ENCODE measurements at places on chromosomes 16 and 17.

DNA sequence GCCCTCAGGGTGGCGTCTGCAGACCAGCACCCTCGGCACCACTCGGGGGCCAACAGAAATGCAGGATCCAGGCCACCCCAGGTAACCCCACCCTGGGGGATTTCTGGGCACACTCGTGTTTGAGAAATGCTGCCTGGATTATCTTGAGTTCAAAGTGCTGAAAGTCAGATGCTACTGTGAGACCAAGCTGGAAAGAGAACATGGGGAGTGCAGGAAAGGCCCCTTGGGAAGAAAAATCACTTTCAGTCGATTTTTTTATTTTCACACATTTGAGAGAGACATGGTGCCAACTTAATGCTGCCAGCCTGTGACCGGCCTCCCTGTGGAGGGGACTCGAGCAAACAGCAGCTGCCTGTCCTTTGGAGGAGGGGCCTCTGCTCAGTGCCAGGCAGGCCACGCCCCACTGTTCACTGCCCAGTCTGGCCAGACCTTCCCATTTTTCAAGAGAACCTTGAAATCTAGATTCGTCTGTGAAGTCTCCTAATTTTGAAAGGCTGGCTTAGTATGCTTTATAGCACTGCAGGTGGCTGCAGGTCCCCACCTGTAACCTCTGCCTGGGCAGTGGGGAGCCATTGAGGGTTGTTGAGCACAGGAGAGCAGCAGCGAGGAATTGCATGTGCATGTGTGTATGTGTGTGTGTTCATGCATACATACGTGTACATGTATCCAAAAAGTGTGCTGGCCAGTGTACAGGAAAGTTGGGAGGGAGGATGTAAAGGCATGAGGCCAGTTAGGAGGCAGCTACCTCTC lies 70.7 kb upstream of the PLCG2 start:
- DNase-seq: no peak

GRCh38 chr17:19398301-19399181 lies 11.6 kb upstream of the MFAP4 start:
- no peak for DNase-seq

DNA sequence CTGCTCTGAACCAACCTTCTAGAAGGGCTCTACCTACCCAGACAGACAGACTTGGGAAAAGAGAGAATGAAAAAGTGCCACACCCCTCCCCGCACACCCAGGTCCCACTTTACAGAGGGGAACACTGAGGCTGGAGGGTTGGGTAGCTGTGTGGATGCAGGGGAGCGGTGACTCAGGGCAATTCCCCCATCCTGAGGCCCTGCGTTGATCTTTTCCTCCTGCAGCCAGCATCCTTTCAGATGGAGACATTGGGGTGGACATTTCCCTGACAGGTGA lies 10.0 kb downstream of the CETP start:
- DNase-seq: no peak

DNA sequence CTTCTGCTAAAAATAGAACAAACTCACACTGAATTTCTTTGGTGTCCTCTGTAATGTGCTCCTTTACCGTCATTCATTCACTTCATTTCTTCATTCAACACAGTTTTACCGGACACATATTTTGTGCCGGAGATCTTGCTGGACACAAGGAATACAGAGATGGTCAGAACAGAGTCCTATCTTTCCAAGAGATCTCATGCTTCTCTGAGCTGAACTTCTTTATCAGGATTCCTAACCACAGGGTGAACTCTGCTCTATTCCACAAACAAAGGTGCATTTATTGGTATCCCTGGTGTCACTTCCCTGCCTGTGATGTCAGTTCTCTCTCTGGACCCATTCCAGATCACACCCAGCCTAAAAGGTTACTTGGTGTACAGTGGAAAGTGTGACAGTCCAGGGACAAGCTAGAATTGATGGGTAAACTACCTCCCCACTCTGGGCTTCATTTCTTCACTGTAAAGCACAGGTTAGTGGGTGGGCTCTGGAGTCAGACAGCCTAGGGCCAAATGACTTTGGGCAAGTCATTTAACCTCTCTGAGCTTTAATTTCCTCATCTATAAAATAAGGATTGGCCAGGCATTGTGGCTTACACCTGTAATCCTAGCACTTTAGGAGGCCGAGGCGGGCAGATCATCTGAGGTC lies 4.2 kb downstream of the IFI35 start:
- no peak for DNase-seq

- DNase-seq: no peak
Measured at GRCh38 chr16:70730944-70731343, 45.1 kb upstream of the MTSS2 start.

GRCh38 chr17:10748531-10749181 lies 18.8 kb upstream of the TMEM220 start:
- no peak for DNase-seq

DNA sequence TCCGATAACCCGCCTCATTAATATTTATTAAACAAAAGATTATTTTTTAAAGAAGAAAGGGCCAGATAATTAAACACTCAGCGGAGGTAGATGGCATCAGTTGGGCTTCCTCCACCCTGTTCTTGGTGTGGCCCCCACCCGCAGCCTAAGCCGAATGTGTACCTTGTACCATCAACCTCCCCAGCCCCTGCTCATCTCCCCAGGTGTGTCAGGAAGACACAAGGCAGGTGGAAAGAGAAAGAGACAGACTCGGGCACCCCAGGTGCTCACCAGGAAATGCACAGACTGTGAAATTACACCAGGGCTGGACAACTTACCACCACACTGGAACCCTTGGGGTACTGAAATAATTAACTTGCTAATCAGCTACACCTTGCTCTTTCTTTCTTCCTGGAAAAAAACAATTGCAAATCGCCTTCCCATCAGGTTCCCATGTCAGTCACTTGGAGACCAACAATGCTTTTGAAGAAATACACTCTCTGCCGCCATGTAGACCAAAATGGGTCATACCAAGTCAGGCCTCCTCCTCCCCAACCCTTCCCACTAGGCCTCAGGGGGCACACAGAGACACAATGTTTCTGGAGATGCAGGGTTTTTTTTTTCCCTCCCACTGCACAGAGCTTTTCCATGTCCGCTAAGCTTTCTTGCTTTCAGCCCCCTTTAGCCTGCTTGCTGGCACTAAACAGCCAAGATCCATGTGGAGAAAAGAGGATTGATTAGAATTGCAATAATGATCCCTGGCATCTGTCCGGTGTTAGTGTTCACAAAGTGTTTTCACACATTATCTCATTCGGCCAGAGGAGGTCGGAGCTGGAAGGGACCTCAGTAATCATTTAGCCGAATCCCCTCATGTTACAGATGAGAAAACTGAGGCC lies 8.6 kb upstream of the LHX1 start:
- no peak for DNase-seq

DNA sequence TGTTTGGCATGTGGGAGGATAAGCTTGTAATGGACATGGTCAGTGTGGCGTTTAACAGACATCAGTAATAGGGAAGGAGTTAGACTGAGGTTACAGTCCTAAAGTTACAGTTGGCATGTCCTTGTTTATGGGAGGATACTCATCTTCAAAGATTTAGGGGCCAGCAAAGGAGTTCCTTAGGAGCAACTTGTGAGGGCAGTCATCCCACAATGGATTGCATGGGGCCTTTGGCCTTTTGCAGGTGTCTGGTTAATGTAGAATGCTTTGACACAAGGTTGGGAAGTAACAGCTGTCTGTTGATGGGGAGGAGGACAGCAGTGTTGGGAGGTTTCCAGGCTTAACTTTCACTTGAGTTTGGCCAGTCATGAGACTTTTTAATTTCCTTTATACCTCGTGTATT lies 2.2 kb downstream of the NUBP1 start:
- no peak for DNase-seq

GRCh38 chr17:41660221-41660711 lies 28.4 kb upstream of the EIF1 start:
- no peak for DNase-seq

- DNase-seq: no peak
Measured at GRCh38 chr16:74585846-74586443, 21.0 kb downstream of the GLG1 start.

- DNase-seq: no peak
Measured at GRCh38 chr16:149024-149660, 3.3 kb upstream of the HBZ start.

All from CD4-positive, alpha-beta T cell (primary cell).